ENCODE measurements at places on chromosomes 5 and 9. TPM values are rescaled to one million over a fixed set of nuclear protein-coding genes. Genes with fewer than 3 reads are reported as not detected.

The BARX1 gene
- not detected for polyA plus RNA-seq

The GNA14 gene
- not detected for polyA plus RNA-seq

The FOXD4L3 gene
- not detected for polyA plus RNA-seq

The SMIM33 gene
- polyA plus RNA-seq = not detected

The DIPK1B gene
- polyA plus RNA-seq = not detected

The LHX2 gene
- polyA plus RNA-seq = 0.07 TPM

The ATP6V1G1 gene
- 159 TPM for polyA plus RNA-seq

DNA sequence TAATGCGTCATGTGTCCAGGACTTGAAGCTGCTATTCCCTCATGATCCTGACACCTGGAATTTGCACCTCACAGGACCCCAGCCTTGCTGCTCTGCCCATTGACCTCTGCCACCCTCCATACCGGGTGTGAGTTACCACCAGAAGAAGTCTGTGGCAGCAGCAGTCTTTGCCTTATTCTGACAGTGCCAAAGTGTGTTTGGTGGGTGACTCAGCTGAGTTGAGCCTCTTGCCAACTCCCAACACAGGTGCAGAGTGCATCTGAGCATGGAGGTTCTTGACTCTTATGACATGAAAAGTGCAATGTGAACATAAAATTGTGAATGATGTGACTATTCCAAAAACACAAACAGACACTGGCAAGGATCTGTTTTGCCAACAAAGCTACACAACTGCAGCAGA lies 1166.5 kb upstream of the CDH18 start:
- DNase-seq = no peak

DNA sequence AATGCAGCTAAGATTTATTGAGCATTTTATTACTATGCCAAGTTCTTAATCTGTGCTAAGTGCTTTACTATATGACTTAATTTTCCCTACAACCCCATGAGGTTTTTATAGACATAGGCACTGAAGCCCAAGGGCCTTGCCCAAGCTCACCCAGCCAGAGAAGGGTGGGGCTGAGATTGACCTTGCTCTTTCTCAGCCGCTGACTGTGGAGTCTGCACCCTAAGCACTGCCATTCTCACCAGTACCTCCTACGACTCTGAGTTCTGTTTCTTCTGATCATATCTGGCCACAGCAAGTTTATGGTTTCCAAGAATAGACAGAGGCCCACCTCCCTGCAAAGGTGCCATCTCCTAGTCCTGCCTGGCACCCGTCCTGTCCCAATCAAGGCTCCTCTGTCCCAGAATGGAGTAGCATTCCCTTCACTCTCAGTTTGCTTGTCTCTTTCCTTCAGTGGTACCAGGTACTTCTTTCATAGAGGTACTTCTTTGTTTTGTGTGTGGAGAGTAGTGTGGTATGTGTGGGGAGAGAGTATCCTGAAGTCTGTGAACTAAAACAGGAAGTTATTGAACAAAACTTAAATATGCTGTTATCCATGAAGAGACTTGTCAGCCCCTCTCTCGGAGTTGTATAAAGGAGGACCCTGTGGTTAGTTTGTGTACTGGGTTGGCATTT lies 42.6 kb downstream of the CSF1R start:
- no peak for DNase-seq

GRCh38 chr5:171168171-171168570 lies 140.9 kb upstream of the TLX3 start:
- DNase-seq = no peak

GRCh38 chr5:67293226-67293625 lies 96.6 kb upstream of the CD180 start:
- no peak for DNase-seq

DNA sequence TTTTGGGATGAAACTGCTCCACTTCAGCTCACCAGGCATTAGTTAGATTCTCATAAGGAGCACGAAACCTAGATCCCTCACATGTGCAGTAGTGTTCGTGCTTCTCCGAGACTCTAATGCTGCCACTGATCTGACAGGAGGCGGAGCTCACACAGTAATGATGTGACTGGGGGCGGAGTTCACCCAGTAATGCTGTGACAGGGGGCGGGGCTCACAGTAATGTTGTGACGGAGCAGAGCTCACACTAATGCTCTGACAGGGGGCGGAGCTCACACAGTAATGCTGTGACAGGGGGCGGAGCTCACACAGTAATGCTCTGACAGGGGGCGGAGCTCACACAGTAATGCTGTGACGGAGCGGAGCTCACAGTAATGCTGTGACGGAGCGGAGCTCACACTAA lies 27.1 kb upstream of the LRRC14B start:
- no peak for DNase-seq

- no peak for DNase-seq
Measured at GRCh38 chr5:127085371-127085770, 12.1 kb upstream of the C5orf63 start.

Data from keratinocyte (primary cell).